ENCODE measurements at places on chromosomes 1 and 21.

DNA sequence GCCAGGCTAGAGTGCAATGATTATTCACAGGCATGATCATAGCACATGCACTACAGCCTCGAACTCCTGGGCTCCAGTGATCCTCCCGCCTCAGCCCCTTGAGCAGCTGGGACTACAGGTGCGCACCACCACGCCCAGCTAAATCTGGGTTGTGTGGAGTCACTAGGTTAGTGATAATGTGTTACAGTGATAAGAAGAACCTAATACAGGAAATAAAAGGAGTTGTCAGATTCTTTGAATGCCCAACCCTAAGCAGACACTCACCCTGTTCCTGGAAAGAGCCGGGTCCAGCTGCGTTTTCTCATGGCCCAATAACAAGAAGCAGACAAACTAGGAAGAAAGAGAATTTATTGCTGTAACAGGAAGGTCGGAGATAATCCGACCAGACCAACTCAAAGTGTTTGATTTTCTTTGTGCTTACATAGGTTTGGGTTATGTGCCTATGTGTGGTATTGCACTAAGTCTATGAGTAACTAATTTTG is 8.8 kb downstream of the IFNGR2 start:
- no peak for DNase-seq

GRCh38 chr1:76298399-76298798 is 223.9 kb downstream of the ST6GALNAC3 start:
- DNase-seq: no peak

GRCh38 chr1:234769986-234770795 is 160.2 kb upstream of the IRF2BP2 start:
- no peak for DNase-seq

GRCh38 chr1:116360429-116361173 is 12.4 kb upstream of the ATP1A1 start:
- DNase-seq: no peak

GRCh38 chr21:43290421-43291346 is 121.9 kb downstream of the CRYAA start:
- DNase-seq: no peak

DNA sequence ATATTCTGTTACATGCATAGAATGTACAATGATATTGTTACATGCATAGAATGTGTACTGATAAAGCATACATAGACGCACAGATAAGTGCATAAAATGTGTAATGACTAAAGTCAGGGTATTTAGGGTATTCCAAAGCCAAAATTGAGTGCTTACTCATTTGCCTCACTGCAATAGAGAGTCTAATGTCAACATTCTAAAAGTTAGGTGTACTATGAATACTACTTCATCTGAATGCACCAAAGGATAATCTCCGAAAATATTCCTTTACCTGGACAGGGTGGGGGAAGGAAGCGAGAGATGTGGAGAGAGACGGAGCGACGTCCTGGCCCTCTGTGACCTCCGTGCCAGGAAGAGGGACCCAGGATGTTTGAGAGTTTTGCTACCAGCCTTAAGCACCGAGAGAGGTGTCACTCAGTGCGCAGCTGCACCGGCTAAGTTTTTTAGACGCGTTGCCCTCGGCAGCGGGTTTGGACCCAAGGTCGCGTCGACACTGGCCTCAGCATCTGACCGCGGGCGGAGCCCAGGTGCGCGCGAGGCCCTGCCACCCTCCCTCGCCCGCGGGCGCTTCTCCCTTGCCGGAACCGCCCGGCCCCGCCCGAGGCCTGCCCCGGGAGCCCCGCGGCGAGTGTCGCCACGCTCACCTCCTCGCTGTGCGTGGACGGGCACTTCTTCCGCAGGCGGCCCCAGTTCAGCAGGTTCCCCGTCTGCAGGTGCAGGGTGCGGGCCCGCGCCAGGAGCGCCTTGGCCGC is 660 bp downstream of the GCLM start:
- no peak for DNase-seq

DNA sequence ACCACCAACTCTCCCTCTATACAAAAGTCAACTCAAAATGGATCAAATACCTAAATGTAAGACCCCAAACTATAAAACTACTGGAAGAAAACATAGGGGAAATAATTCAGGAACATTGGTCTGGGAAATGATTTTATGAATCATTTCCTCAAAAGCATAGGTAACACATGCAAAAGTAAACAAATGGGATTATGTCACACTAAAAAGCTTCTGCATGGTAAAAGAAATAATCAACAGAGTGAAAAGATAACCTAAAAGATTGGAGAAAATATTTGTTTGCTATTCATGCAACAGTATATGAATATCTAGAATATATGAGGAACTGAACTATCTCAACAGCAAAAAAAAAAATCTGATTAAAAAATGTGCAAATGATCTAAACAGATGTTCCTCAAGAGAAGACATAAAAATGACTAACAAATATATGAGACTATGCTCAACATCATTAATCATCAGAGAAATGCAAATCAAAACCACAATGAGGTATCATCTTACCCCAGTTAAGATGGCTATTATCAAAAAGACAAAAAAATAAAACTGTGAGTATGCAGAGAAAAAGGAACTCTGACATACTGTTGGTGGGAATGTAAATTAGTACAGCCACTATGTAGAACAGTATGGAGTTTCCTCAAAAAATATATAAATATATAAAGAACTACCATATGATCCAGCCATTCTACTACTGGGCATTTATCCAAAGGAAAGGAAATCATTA is 47.8 kb downstream of the VCAM1 start:
- DNase-seq: no peak

Data from epithelial cell of prostate (primary cell).